Activated T-helper 9 cell treated with anti-CD3 and anti-CD28 coated beads, Interleukin-2, amount 50 U/mL, for 16 hours (primary cell): ENCODE measurements at places on chromosomes 2 and 18.

DNA sequence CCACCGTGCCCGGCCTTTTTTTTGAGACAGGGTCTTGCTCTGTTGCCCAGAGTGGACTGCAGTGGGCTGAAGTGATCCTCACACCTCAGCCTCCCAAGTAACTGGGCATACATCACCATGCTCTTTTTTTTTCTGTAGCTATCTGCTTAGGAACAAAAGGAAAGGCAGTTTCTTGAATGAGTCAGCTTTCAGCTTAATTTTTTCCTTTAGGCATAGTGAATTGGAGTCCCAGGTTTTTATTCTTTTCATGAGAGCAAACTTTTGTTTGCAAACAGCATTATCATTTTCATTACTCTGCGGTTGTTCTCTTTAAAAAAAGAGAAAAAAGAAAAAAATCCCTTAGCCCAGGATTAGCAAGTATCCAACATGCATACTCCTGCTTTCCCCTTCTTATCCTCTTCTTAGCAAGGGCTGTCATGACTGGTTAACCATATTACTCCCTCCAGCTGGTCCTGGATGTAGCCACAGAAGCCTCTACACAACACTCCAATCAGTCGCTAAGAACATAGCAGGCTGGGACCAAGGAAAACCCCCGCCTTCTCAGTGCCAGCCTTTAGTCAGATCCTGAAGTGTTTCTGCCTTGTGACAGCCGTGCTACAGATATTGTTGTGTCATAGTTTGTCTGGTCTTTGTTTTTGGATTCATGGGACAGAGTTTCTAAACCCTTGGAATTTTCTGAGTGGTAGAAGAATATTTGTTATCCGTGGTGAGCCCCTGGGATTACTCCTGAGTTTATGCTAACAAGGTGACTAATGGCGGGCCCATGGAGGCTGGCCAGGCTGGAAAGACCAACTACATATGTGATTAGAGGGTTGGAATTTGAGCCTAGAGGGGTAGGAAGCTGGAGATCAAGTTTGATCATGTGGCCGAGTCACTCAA lies 23.3 kb upstream of the ST3GAL5 start:
- no peak for DNase-seq

DNA sequence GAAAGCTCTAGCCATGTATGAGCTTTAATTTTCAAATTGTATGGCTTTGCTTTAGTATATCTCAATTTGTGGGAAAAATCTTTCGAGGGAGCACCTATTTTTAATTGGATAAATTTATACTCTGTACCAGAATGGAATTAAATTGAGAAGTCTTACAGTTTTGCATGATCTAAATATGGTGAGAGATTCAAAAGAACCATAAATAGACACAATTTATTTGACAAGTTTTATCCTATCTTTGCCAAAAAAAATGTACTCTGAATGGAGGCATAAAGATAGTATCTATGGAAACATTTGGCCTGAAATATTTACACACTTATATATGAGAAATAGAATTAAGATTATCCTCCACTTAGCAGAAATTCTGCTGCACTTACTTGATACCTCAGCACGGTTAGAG lies 238.4 kb downstream of the NDUFA10 start:
- no peak for DNase-seq

DNA sequence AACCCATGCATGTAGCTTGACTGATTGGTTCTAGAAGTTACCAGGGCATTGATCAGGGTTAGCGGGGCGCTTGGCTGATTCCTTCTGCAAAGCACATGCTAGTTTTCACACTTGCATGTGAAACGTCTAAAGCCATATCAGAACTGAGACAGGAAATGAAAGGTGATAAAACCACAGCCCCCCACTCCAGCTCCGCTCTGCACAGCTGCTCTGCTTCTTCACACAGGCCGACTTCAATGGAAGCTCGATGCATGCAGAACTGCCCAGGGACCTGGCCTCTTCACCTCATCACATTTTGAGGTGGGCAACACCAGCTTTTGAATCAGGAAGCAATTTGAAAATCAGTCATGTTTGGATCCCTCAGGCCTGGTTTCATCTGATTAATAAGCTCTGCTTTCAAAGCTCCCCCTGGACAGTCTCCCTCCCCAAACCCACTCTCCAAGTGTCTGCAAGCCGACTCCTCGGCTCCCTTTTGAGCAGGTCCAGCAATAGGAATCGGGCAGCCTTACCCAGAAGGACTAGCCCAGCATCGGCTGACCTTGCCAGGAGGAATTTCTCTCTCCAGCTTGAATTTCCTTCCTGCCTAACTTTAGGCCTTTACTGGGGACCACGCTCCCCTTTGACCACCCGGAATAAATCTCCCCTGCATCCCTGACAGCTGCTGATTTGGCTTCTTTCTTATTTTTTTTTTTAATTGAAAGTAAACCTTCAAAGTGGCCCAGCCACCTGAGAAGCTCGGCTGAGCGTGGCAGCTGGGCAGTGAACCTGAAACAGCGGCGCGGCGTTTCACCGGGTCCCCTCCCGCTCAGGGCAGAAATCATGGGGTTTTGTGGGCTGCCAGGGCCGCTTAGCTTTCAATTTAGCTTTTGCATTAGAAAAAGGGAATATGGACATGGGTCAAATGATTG lies 31.7 kb downstream of the HRH4 start:
- DNase-seq = no peak

GRCh38 chr18:36149514-36150289 lies 20.0 kb downstream of the ELP2 start:
- DNase-seq = no peak

- no peak for DNase-seq
Measured at GRCh38 chr2:177474998-177475397, 82.4 kb downstream of the AGPS start.

DNA sequence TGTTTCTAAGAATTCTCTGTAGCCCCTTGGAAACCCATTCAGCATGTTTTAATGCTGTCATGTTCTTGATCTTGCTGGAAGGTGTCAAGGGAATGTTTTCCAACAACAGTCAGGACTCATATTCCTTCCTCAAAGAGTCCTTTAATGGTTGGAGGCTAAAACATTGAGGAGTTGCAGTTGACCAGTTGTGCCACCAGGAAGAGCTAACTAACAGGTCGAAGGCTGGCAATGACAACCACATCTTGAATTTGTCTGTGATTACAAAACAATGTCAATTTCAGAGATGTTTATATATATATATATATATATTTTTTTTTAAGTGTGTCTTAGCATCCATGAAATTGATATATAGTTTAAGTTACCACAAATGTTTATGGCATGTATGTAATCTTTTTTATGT lies 151.5 kb downstream of the INO80D start:
- DNase-seq = no peak

DNA sequence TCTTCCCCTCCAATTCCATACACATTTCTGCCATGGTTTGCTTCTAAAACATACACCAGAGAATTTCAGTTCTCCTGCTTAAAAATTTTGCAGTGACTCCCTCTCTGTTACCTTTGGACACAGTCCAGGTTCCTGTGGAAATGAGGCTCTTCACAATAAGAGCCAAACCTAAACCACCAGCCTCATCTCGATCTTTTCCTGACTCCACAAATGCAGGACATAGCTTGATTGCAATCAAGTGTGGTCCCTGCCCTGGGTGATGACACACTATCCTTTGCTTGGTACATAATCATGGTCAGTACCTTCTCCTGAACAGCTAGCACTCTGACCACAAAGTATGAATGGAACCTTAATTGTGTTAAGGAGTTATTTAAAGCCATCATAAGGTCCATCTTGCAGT lies 134.9 kb upstream of the CHAC2 start:
- no peak for DNase-seq

DNA sequence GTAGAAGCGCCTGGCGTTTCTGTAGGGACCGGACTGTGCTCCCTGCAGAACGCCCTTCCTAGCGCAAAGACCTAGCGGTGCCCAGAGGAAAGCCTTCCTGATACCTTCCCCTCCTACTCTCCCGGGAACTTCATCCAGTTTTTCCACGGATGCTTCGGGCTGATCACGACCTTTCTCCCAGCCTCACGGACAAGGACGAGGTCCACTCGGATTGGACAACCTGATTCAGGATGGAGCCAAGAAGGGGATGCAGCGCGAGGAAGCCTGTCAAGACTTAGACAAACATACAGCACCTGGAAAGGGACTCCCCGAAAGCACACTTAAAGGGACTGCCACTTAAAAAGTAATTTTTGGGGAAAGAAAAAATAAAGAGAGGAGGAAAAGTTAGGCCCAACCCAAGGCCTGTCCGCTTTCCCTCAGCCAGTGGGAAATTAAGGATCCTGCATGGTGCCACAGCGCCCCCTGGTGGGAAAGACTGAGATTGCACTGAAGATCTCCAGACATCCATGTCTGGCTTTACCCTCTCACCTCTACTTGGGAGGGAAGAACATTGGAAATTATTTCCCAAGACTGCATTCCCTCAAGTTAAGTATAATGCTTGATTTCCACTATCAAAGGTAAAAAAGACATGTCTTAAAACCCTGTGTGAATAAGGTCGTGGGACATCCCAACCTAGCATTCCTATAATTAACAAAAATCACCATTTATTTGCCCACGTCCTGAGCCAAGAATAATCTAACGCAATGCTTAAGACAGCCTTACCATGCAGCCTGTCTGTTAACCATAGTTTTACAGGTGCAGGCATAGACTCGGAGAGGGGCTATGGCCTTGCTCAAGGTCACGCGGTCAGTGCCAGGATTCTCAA lies 13.4 kb upstream of the COPS8 start:
- peak; percentile 57 for DNase-seq
